Lower lobe of right lung (tissue), 2 donors: ENCODE measurements at places on chromosomes 3 and 15. TPM values are rescaled to one million over a fixed set of nuclear protein-coding genes. Genes with fewer than 3 reads are reported as not detected.
A peak's percentile ranks its signal among the peaks of the same experiment; 100 is the strongest.

TUSC7 gene
- total RNA-seq: not detected

EPHB3 gene
- 4.9 TPM for total RNA-seq

MKRN3 gene
- 0.41 TPM for total RNA-seq

CAMP gene
- 2.3 TPM for total RNA-seq

FNDC3B gene
- total RNA-seq: 153 TPM

DNA sequence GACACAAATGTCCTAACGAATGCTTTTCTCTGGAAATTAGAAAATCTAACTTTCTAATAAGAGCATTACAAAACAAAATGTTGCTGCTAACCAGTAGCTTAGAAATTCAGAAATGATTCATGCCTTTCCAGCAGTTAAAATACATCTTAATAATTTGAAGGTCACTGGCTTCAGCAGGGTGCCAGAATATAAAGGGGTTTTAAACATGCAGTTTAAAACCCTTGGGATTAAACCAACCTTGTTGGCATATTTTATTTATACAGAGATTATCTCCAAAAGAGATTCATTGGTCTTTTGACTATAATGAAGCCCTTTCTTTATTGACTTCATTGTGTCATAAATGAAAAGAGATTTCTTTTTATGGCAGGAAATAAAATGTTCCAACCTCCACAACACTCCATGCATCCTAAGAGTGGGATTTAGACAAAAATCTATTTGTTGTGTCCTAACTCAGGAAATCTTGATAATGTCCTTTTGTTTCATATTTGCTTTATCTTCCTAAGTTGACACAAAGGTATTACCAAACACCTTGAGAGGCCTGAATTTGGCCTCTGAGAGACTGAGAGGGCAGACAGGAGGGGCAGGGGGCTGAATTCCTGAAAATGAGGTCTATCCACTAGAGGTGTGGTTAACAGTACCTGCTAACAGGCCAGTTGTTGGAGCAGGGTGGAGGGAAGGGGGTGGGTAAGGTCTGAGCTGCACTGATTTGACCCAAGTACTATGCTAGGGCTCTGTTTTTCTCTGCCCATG is 124.4 kb downstream of the FEZF2 start:
- peak; percentile 56 for DNase-seq

DNA sequence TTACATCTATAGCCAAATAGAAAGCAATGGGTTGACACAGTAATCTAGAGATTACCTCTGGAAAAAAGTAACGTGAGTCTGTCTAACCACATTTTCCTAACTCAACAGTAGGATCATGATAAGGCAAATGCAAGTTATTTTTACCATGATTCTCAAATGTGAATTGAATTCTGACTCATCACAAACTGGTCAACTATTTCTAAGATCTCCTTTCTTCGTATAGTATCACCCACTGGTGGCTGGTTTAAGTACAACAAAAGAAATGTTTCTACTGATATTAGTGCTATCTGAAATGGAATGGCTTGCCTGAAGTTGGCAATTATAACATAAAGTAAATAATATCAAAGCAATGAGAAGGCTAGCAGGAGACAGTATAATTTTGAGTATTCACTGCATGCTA is 102.2 kb downstream of the ABI3BP start:
- DNase-seq: no peak

GRCh38 chr3:115808244-115808643 is 184.9 kb downstream of the GAP43 start:
- DNase-seq: no peak

- no peak for DNase-seq
Measured at GRCh38 chr3:14298442-14298841, 104.0 kb upstream of the SLC6A6 start.

GRCh38 chr3:65762235-65762580 is 276.5 kb downstream of the MAGI1 start:
- no peak for DNase-seq

DNA sequence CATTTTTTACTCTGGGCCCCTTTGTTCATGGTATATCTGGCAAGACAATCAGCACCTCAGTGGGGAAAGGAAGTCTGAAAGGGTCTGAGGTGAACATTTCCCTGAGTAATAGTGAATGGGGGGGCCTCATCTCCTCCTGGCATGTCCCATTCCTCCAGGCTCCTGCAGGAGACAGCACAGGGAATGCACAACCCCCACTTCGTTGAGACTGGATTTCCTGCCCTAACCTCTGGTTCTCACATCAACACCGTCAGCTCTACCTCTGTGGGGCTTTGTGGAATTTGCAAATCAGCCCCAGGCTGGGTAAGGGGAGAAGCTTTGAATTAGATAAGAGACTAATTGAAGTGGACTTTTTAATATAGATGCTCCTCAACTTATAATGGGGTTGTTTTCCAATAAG is 168.3 kb upstream of the TRIM42 start:
- no peak for DNase-seq

GRCh38 chr15:37076543-37076942 is 23.8 kb downstream of the MEIS2 start:
- DNase-seq: no peak

- DNase-seq: no peak
Measured at GRCh38 chr3:119676020-119676419, 1.2 kb downstream of the COX17 start.

GRCh38 chr3:59245300-59245858 is 195.6 kb upstream of the CFAP20DC start:
- DNase-seq: no peak

DNA sequence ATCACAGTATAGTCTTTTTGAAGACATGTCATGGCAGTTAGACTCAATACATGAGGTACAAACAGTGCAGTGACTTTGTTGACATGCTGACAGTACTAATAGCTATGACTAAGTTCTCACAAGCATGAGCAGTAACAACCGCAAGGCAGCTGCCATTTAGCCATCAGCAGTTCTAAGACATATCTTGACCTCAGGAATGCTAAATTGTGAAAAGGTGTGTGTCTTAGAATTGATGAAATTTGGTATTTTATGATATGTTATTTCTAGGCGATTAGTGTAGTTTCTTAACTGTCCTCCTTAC is 60.7 kb upstream of the FURIN start:
- DNase-seq: no peak

DNA sequence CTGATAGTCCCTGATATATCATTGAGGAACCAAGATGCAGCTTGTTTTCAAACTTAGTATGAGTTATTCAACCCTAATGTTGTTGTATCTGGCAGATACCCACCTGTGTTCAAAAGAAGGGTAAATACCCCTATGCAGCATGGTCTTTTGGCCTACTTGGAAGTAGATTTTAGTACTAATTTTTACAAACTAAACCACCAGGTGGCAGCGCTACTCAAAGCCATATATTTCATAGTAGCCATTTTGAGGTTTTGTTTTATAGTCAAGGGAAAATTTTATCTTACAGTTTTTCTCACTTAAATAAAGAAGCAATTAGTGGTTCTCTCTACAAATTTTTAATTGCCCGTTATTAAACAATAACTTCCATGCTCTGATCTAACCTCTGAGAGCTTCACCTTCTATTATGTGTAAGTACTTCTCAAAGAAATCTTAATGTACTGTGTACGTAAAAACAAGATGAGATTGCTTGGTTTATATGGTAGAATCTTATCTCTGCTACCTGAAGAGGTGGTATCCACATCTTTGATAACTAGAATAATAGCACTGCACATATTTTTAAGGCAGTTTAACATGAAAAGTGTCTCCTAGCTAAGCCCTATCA is 31.5 kb upstream of the MLF1 start:
- DNase-seq: no peak

DNA sequence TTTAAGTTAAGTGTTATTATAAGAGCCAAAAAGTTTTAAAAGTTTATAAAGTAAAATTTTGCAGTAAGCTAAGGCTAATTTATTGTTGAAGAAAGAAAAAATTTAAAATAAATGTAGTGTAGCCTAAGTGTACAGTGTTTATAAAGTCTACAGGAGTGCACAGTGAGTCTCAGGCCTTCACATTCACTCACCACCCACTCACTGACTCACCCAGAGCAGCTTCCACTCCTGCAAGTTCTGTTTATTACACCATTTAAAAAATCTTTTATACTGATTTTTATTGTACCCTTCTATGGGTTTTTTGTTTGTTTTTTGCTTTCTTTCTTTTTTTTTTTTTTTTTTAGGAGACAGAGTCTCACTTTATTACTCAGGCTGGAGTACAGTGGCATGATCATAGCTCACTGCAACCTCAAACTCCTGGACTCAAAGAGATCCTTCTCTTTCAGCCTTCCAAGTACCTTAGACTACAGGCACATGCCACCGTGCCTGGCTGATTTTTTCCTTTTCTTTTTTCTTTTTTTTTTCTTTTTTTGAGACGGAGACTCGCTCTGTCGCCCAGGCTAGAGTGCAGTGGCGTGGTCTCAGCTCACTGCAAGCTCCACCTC is 25.9 kb downstream of the CSTA start:
- no peak for DNase-seq

DNA sequence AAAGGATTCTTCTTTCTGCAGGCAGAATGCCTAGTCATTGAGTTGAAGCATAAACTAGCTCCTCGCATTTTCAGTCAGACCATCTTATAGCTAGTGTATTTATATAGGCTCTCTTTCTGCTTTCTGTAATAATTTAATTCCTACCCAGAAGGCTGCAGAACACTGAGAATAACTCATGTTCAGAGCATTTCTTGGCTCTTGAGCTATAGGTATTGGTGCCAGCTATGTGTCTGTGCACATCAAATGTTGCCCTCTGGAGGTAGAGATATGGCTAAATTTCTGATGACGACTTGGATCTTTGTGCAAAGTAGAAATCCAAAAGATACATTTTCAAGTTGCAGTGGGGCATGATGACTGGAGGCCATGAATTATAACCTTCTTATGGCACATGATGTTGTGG is 336.2 kb upstream of the TPM1 start:
- no peak for DNase-seq

DNA sequence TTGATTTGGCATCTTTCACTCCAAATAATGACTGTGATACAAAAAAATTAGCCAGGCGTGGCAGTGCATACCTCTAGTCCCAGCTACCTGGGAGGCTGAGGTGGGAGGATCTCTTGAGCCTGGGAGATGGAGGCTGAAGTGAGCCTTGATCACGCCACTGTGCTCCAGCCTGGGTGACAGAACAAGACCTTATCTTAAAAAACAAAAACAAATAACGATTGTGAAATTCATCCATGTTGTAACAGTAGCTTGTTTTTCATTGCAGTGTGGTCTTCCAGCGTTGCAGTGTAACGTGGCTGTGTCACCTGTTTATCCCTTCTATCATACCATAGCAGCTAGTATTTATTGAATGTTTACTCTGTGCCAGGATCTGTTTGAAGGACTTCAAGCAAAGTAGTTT is 120.9 kb downstream of the ITPR1 start:
- DNase-seq: no peak
